ENCODE measurements at places on chromosomes 2 and 18.

- no peak for DNase-seq
Measured at GRCh38 chr2:70574618-70575017, 21.0 kb upstream of the TGFA start.

- DNase-seq: no peak
Measured at GRCh38 chr2:46590319-46590718, 111.0 kb downstream of the TMEM247 start.

DNA sequence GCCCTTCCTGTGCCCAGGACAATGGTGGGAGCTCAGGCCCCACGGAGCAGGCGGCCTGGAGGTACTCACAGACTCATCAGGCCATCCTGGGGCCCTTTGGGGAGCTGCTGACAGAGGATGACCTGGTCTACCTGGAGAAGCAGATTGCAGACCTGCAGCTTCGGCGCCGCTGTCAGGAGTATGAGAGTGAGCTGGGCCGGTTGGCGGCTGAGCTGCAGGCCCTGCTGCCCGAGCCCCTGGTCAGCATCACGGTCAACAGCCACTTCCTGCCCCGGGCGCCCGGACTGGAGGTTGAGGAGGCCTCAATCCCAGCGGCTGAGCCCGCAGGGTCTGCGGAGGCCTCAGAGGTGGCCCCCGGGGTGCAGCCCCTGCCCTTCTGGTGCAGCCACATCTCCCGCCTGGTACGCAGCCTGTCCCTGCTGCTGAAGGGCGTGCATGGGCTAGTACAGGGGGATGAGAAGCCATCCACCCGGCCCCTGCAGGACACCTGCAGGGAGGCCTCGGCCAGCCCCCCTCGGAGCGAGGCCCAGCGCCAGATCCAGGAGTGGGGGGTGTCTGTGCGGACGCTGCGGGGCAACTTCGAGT, 8.3 kb upstream of the KLHL30 start:
- DNase-seq: no peak

DNA sequence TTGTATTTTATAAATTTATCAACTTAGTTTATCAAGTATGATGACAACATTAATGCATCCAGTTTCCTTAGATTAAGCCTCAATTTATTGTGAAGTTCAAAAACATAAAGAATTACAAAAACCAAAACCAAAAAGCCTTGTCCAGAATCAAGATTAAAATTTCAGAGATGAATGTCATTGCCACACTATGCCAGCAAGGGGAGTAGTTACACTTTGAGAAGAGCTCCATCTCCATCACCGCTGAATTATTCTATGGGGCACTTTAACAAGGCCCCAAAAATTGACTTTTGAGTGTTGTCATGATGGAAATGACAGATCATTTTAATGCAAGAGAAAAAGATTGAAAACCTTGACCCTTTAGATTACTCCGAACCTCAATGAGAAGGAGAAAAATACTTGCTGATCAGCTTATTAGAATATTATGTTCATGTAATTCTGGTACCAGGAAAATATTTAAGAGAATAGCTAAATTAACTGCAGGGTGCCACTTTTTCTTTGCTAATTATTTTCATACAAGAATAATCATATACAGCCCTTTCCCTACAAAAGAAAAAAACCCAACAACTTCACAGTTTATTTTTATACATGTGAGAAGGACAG, 152.5 kb upstream of the AQP4 start:
- DNase-seq: peak; percentile 3

GRCh38 chr2:213848631-213849030, 562.2 kb upstream of the VWC2L start:
- peak; percentile 13 for DNase-seq

GRCh38 chr2:105749583-105750400, 5.1 kb downstream of the NCK2 start:
- DNase-seq: no peak

DNA sequence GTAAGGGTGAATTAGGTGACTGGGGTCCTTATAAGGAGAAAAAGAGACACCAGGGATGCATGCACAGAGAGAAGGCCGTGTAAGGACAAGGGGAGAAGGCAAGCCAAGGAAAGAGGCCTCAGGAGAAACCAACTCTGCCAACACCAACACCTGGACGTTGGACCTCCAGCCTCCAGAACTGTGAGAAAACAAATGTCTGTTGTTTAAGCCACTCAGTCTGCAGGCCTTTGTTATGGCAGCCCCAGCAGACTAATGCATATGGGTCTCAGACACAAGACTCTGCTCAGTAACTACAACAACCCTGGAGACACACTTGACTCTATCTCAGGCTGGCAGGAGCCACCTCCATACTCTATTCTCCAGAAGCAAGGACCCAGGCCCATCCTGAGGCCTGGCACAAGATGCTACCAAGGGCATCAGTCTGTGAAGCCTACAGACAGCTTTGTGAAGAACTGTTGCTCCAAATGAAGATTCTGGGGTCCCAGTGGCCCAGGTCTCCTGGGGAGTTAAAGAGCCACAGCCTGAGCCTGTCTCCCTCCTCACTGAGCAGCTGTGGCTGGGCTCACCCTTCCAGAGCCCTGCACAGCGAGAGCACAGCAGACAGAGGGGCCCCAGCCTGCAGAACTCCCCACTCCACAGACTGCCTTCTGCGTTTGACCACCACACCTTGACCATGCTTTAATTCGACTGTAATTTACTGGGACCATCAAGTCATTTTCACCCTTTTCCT, 43.0 kb upstream of the SLC35G4 start:
- DNase-seq: no peak

DNA sequence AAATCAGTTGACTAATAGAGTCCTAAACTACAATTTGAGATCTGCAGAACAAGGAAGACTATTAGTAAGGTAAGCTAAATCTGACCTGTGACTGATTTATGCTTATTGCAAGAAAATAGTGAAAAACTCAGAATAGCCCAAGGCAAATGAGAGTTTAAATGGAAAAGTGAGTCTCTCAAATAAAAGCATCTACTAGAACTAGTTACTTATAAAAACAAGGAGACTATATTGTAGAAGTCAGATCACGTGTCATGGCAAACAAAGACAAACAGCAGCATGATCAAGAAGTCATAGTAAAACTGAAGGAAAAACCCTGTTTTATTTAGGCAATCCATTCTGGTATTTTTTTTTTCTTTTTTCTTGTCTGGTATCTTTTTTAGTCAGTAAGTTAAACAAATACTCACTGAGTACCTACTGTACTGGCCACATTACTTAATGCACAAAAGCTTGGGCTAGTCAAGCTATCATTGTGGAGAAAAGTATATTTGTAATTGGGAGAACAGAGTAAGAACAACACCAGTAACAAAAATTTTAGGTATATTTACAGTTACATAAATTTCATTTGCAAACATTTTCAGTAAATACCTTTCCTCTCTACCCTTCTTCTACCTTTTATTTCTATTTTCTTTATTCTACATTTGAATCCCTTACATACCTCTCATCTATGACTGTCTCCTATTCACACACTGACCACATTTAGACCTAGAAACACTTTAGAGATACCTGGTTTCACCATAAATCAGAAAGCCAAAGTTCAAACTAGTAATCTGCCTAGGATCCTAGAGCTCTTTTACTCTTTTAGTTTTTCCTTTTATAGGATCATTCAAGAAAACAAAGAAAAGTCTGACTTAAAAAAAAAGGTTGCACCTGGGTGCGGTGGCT, 23.7 kb downstream of the CCDC88A start:
- DNase-seq: no peak

GRCh38 chr2:675460-675859, 1.7 kb downstream of the TMEM18 start:
- DNase-seq: peak; percentile 42

GRCh38 chr18:12786669-12787068, 83.8 kb downstream of the PSMG2 start:
- no peak for DNase-seq

GRCh38 chr2:216057688-216058193, 23.9 kb downstream of the PECR start:
- no peak for DNase-seq

- DNase-seq: no peak
Measured at GRCh38 chr2:28488858-28489575, 6.8 kb upstream of the PLB1 start.

DNA sequence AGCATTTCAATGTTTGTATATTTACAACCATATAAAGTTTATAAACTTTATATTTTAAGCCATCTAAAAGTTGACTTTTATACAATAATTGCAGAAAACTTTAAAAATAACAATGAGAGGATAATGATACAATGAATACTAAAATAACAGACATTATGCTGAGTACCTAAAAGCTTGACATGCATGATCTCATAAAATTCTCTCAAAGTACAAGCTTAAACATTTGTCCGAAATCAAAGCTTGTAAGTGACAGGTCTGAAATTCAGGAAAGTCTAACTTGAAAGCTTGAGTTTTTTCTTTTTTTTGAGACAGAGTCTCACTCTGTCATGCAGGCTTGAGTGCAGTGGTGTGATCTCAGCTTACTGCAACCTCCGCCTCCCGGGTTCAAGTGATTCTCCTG, 84.1 kb upstream of the FRZB start:
- DNase-seq: no peak

DNA sequence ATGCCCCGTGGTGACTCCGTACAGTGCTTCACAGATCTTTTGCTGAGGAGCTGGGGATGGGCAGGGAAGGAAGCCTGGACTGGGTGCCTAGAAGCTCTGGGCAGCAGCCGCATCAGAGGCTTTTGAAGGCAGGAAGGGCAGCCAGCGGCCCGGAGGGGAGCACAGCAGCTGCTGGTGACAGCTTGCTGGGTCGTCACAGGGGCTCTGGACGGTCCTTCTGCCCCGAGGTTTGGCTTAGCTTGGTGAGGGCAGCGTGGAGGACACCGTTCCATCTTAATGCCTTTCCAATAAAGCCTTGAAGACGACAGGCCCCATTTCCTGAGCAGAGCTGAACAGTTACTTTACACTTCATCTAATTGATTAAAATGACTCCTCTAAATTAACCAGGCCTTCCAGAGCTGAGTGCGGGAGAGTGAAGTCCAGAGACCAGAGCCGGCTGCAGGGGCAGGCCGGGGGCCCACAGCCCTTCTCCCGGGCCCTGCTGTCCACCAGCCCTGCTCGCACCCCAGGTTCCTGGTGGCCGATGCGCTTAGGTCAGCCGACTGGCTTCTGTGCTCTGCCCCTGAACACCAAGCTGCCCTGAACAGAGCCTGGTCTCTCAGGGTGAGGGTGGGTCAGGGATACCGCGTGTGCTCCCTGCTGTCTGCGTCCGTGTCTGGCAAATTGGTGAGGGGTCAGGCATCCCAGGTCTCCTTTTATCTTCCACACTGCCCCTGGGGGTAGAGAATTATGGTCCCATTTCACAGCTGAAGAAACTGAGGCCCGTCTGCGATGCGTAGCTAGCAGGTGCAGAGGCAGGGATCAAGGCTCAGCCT, 43.5 kb downstream of the RRM2 start:
- no peak for DNase-seq

DNA sequence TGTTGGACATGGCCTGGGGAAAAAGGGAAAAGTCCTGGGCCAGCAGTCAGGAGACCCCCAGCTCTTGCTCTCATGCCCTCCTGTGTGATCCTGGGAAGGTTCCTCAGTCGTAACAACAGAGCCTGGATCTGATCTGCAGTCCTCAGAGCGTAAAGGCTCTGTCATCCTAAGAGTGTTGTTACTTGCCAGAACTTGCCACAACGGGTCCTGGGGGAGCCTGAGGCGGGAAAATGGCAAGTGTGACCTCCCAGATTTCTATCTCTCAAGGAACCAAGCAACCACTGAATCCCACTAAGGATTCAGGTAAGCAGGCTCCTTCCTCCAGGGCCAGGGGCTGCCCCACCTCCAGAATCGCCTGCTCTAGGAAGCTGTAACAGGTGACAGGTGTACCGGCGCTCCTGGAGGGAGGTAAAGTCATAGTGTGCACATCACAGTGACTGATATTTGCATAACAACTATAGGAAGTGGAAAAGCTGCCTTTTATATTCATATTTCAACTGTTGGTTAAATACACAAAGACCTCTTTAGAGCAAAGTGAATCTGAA, 18.4 kb downstream of the HS1BP3 start:
- no peak for DNase-seq

GRCh38 chr2:60840880-60841279, 40.5 kb upstream of the REL start:
- DNase-seq: no peak

DNA sequence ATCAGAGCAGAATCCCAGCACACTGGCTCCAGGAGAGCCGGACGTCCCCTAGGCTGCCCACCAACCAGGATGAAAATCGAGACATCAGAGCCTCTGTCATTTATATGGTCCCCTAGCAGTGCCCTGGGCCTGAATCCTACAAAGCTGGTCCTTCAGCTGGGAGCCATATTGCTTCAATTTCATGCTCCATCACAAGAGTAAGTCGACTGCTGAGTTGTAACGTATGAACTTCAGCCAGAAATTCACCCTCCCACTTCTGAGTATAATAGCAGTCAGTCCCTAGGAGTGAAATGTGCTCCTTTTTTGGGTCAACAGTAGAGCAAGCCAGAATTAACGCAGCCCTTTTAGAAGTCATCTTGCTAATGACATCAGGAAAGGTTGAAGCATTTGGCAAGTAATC, 126.4 kb downstream of the CCBE1 start:
- no peak for DNase-seq

- DNase-seq: no peak
Measured at GRCh38 chr2:168964251-168964807, 63.2 kb downstream of the G6PC2 start.

DNA sequence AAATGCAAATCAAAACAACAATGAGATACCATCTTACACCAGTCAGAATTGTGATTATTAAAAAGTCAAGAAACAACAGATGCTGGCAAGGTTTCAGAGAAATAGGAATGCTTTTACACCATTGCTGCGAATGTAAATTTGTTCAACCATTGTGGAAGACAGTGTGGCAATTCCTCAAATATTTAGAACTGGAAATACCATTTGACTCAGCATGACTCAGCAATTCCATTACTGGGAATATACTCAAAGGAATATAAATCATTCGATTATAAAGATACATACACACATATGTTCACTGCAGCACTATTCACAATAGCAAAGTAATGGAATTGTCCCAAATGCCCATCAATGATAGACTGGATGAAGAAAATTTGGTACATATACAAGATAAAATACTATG, 516.7 kb downstream of the ERBB4 start:
- no peak for DNase-seq

DNA sequence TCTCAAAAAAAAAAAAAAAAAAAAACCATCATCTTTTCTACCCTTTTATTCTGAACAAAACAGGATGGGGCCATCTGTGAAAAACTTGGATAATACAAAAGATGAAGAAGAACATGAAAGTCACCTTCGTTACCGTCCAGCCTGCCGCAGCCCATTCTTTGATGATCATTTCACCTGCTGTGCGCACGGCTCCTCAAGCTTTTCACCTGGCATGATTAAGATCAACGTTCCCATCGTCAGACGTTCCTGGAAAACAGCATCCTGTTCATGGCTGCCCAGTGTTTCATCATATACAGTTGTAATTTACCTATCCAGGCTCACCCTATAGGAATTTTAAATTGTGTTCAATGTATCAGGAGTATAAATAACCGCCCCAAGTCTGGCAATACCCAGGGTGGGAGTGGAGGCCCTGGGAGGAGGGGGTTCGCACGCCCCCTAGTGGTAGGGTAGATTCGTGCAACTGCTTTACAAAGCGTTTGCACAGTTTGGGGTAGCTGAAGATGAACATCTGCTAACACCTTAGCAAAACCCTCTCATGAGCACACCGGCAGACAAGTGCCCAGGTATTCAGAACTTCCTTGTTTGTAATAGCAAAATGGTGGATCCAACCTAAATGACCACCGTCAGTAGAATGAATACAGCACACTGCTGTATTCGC, 49.0 kb upstream of the GLI2 start:
- no peak for DNase-seq

Data from muscle of leg (tissue), 16 donors.